H1 (cell line): ENCODE measurements at places on chromosomes 12 and 14. TPM values are rescaled to one million over a fixed set of nuclear protein-coding genes. Genes with fewer than 3 reads are reported as not detected.

The TMEM179 gene
- 4.0 and 4.6 TPM in 2 replicates for polyA plus RNA-seq

The PRKD1 gene
- 1.9 and 3.6 TPM in 2 replicates for polyA plus RNA-seq

- H3K4me3 ChIP-seq = peak overlapping the region; percentile 89
- H3K36me3 ChIP-seq = no peaks in the 10 kb centered on the region
- no peak for DNase-seq
- peaks cover 11% of the 10 kb centered on the region; the same call in 1 of the 2 replicates for H3K27me3 ChIP-seq
- no peak overlapping the region; the same call in 1 of the 2 replicates for H3K27ac ChIP-seq
- no peaks in the 10 kb centered on the region; the same call in 1 of the 2 replicates for H3K4me1 ChIP-seq
Observed at GRCh38 chr14:66508547-66508845, 549 bp downstream of the GPHN start.

GRCh38 chr12:77916276-77916675 lies 85.6 kb downstream of the NAV3 start:
- DNase-seq = no peak
- H3K36me3 ChIP-seq = no peaks in the 10 kb centered on the region
- no peak overlapping the region for H3K27ac ChIP-seq
- H3K27me3 ChIP-seq = no peaks in the 10 kb centered on the region
- H3K4me1 ChIP-seq = no peaks in the 10 kb centered on the region
- no peak overlapping the region for H3K4me3 ChIP-seq

GRCh38 chr12:108788911-108789310 lies 57.6 kb upstream of the CORO1C start:
- no peak overlapping the region for H3K4me3 ChIP-seq
- H3K27ac ChIP-seq = no peak overlapping the region
- no peak for DNase-seq
- peaks cover 14% of the 10 kb centered on the region for H3K4me1 ChIP-seq
- 0 out of 2 replicates have a peak, but pooled peaks cover 3% of the 10 kb centered on the region for H3K36me3 ChIP-seq

The LRFN5 gene
- polyA plus RNA-seq = 0.75 and 0.85 TPM in 2 replicates

- no peak overlapping the region for H3K4me3 ChIP-seq
- no peak for DNase-seq
- no peaks in the 10 kb centered on the region for H3K36me3 ChIP-seq
- peaks cover 4% of the 10 kb centered on the region; the same call in 1 of the 2 replicates for H3K4me1 ChIP-seq
- H3K27ac ChIP-seq = no peak overlapping the region
Observed at GRCh38 chr14:72850360-72850759, 43.5 kb downstream of the DPF3 start.

The NRIP2 gene
- polyA plus RNA-seq = 0.03 and 0.06 TPM in 2 replicates
